ENCODE measurements at places on chromosomes 12 and 14.

GRCh38 chr12:50933459-50934124 lies 18.8 kb upstream of the HIGD1C start:
- DNase-seq, result no peak

- no peak for DNase-seq
These were observed 53.3 kb downstream of the TMX1 start for GRCh38 chr14:51293149-51293911.

DNA sequence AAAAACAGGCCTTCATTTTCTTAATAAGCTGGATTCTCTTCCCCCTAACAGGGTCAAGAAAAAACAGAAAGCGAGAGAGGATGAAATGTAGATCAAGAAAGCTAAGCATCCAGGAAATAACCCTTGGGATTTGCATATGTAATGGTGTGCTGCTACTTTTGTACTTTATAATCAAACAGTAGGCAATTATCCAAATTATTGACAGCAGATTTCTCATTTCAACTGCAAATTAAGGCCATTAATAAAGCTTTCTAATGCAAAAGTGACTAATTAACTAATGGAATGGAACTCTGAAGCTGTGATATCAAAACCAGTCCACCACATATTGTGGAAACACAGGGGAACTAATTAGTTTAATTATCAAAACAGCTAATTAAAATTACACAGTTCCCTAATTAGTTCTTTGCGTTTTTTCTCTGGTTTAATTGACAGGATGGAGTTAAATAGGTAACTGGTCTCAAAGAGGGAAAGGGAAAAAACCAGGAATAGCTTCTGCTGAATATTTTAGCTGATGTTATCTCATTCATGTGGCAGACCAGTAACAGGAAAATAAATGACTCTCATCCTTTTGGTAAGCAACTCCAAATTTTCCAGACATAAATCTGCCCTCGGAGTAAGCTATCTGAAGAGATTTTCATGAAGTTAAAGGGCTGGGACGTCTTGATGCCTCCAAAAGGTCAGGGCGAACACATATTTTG lies 182.7 kb upstream of the LMO3 start:
- DNase-seq, result no peak

DNA sequence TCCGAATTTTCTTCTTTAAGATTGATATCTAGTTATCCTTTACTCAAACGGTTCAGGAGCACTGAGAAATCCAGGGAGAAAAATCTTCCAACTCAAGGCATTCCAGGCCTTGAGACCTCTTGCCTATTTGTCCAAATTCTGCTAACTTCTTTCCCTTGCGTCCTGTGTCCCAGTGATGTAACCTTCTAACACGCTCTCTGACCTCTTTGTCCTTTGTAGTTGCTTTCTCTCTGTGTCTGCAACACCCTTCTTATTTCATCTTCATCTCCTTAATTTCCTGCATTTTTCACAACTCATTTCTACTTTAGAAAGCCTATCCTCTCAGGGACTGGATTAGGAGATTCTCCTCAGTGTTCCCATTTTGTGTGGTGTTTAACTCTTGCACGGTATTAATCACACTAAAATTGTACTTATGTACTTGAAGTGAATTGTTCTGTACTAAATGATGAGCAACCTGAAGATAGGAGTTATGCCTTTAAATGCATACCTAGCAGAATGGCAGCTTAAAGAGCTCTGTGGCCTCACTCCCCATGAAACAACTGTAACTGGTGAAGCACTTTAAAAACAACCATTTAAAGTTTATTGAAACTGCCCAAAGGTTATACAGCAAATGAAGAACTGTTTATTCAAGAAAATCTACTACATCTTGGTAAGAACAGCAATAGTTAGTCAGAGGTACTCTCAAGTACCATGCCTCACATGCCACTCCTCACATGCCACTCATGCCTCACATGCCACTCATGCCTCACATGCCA lies 7.4 kb upstream of the SNAPC1 start:
- no peak for DNase-seq

- no peak for DNase-seq
These were observed 39.1 kb downstream of the NT5DC3 start for GRCh38 chr12:103801709-103802585.

GRCh38 chr12:76569685-76570604 lies 10.4 kb upstream of the OSBPL8 start:
- no peak for DNase-seq

DNA sequence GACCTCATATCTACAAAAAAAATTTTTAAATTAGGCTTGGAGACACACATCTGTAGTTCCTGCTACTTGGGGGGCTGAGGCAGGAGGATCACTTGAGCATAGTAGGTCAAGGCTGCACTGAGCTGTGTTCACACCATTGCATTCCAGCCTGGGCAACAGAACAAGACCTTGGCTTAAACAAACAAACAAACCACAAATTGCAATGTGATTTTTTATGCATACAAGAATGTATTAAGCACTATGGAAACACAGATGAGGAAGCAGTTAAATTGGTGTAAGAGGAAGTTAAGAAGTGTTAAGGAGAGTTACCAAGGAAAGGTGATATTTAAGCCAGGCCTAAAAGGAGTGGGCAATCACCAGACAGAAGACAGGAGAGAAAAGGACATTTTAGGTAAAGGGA lies 83.6 kb upstream of the HECTD1 start:
- DNase-seq, result no peak

DNA sequence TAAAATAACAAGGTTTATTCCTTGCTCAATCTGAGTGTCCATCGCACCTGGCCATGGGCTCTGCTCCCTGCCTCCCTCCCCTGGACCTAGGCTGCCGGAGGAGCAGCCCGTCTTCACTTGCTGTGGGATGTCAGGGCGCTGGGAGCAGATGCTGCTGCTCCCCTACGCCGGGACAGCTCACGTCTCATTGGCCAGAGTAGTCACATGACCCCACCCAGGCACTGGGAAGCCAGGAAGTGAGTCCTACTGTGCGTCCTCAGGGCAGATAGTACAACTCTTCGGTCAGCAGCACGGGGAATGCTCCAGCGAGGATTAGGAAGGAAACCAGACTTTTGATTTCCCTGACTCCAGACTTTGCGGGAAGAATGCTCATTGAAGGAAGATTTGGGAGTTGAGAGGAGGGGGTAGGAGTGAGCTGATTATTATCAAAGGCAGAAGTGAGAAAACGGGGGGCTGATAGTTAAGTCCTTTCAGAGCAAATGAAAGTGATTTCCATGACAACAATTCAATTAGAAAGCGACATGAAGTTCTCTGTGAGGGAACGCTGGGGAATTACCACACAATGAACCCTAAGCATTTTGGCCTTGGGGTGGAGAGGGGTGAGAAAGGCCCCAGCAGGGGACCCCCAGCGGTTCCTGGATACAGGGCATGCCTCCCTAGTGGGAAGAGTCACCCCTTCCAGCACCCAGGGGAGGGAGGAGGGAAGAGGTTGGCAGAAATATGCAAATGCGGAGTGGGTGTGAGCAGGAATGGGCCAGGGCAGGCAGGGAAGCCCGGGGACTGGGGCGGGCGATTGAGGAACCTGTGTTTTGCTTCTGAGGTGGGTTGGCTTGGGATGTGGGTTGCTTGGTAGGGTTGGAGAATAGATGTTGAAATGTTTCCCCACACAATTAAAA lies 215.5 kb downstream of the AACS start:
- DNase-seq, result peak; percentile 84

Measured in H1 (cell line).